ENCODE measurements at places on chromosomes 6 and 20.
A peak's percentile ranks its signal among the peaks of the same experiment; 100 is the strongest.

- DNase-seq = peak; percentile 33
Observed at GRCh38 chr6:26327450-26328264, 37.3 kb upstream of the BTN3A2 start.

- DNase-seq = no peak
Observed at GRCh38 chr6:35552285-35552917, 39.7 kb upstream of the TULP1 start.

DNA sequence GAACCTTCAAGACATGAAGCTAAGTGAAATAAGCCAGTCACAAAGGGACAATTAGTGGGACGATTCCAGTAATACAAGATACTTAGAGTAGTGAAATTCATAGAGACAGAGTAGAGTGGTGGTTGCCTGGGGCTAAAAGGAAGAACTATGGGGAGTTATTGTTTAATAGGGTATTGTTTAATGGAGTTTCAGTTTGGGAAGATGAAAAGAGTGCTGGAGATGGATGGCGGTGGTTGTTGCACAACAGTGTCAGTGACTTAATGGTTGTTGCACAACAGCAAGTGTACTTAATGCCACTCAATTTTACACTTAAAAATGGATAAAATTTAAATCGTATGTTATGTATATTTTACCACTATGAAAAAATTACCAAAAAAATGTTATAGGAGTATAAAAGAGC is 209.7 kb upstream of the TENT5A start:
- no peak for DNase-seq

DNA sequence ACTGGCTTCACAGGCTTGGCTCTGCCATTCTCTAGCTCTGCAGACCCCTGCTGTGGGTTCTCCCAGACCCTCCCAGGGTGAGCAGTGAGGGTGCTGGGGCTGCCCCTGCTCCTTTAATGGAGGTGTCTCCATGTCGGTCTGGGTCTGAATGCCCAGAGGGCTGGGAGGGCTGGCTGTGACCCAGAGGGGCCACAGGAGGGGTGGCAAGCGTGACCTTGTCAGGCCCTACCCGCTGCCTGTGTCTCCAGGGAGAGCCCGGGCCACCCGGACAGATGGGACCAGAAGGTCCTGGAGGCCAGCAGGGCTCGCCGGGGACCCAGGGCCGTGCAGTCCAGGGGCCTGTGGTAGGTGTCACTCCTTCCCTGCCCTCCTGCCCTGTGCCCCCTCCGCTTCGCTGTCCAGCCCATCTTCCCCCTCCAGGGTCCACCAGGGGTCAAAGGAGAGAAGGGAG is 32.1 kb downstream of the COL20A1 start:
- DNase-seq = no peak

- DNase-seq = no peak
Observed at GRCh38 chr6:38570750-38571149, 69.0 kb downstream of the BTBD9 start.

GRCh38 chr20:15188415-15188814 is 851.0 kb upstream of the FLRT3 start:
- no peak for DNase-seq

DNA sequence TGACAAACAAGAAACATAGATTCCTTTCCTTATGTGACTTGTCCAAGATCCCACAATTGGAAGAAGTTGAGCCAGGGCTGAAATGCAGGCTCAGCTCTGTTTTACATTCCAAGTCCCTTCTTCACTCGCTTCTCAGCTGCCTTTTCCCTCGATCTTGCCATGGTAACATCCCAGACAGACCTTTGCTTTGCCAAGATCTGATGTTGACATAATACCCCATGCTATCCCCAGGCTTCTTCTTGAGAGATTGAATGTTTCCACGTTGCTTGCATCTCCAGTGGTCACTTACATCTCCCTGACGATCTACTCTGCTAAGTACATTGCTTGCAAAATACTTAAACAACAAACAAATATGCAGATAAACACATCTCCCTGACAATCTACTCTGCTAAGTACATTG is 63.5 kb downstream of the TBXT start:
- no peak for DNase-seq
